ENCODE measurements at places on chromosomes 7 and 10.

DNA sequence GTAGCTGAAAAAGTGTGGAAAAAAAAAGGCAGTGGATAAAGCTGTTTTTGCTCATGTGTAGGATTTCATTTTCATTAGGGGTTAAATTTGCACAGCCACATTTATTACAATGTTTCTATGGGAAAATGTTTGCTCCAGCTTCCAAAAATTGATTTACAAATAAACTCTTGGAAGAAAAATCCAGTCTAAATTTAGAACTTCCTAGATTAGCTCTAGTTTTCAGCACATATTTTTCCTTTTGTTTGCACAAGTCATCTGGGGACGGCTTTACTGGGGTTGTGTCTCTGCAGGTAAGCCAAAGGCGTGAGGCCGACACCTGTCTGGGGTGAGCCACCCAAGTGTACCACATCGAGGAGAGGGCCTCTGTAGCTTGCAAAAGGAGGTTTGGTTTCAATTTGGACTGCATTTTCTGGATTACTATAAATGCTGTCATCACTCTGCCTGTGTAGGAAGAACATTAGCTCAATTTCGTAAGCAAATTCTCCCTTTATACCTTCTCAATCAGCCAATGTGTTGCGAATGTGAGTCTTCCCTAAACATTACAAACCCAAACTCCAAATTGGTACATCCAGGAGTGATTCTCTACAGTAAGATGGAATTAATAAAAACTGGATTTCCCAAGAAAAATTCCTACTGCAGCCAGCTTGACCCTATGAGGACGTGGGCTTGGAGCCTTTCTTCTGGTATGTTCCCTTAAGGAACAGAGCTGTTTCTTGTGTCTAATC, 89.5 kb upstream of the ZNF438 start:
- DNase-seq: no peak

GRCh38 chr10:125982260-125982948, 86.0 kb downstream of the FANK1 start:
- DNase-seq: no peak

GRCh38 chr10:61623161-61623560, 39.6 kb upstream of the CABCOCO1 start:
- DNase-seq: no peak

- no peak for DNase-seq
Observed at GRCh38 chr7:28661826-28662595, 249.7 kb downstream of the CREB5 start.

GRCh38 chr7:151558575-151558974, 38.9 kb upstream of the RHEB start:
- no peak for DNase-seq

DNA sequence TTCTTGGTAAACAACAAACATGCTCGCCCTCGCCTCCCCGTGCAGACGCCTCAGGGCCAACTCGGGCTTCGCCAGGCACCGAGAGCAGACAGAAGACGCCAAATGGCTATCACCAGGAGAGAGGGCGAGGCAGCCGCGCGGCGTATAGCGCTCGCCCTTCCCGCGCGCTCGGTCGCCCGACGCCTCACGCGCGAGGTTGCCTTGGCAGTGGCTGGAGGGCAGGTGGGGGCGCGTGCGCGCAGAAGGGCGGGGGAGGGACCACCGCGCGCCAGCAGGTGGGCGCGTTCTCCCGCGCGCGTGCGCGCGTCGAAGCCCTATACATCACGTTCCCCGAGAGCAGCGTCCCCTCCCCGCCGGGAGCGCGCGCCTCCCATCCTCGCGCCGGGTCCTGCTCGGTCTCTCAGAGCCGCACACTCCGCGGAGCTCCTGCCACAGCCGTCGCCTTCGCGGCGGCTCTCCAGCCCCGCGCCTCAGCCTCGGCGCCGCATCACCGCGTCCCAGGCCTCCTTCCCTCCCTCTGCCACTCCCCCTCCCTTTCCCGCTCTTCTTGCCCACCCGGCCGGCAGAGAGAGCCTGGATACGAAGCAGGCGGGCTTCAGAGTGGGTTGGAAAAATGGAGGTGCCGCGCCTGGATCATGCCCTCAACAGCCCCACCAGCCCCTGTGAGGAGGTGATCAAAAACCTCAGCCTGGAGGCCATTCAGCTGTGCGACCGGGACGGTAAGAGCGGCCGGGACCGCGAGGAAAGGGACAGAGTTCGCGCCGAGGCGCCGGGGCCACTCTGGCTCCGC, at the start of gene PHYHIPL:
PHYHIPL (plus strand) TSS at position 403 of the 790 bp plus-strand sequence; CDS start at position 614, 211 bp downstream.
- no peak for DNase-seq

GRCh38 chr10:6124666-6125065, 35.8 kb downstream of the RBM17 start:
- no peak for DNase-seq

- DNase-seq: no peak
Observed at GRCh38 chr7:40551685-40552576, 417.1 kb downstream of the SUGCT start.

DNA sequence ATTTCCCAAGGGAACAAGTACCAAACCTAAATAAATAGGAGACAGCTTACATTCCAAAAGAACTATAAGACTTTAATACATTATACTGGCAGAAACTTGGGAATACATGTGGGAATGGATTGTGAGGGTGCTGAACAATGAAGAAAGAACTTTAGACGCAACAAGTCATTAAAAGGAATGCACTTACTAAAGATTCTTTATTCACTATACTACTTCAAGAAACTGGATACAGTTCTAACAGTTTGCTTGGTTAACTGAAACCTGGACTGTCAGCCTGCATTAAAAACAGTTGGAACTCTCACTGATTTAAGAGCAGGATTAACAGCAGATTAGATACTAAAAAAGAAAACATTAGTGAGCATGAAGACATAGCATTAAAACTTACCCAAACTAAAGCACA, 12.0 kb downstream of the CACUL1 start:
- no peak for DNase-seq

GRCh38 chr7:20241911-20242261, 24.7 kb upstream of the MACC1 start:
- DNase-seq: no peak

DNA sequence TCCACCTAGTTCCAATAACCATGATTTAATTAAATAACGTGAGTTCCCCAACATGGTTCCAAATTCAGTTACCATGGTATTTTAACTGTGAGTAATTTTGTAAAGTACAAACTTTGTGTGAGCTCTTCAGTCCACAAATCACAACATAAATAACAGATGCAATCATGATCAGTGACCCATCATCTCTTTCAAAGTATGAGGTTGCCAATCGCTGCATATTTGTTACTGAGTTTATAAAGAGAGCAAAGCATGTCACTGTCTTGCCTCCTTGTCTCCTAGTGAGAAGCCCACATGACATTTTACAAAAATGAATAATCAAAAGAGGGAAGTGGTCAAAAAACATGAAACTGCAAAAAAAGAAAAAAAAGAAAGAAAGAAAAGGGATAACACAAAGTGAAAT, 69.1 kb upstream of the PDSS1 start:
- no peak for DNase-seq

- no peak for DNase-seq
Observed at GRCh38 chr7:148084138-148084537, 506.4 kb upstream of the C7orf33 start.

- no peak for DNase-seq
Observed at GRCh38 chr7:46791188-46791587, 790.7 kb downstream of the TNS3 start.

DNA sequence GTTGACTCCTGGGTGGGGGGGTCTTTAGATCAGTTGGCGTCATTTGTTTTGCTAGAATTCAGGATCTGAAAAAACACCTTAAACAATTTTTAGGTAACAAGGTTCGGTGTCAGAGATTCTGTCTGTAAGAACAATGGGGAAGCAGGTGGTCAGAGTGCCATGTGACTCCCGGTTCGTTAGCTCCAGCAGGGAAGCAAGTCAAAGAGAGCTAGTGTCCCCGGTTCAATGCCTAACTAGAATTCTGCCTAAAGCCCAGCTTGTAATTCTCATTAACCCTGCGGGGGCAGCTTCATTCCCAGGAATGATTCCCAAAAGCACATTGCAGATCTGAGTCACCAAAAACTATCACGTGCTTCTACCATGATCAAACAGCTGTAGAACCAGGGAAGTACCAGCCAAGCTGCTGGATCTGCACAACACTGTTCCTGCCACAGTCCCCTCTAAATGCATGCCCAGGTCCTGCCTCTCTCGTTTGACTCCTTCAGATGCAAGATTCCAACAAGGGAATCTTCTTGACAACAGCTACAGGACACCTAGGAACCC, 664.3 kb upstream of the CELF2 start:
- DNase-seq: no peak

DNA sequence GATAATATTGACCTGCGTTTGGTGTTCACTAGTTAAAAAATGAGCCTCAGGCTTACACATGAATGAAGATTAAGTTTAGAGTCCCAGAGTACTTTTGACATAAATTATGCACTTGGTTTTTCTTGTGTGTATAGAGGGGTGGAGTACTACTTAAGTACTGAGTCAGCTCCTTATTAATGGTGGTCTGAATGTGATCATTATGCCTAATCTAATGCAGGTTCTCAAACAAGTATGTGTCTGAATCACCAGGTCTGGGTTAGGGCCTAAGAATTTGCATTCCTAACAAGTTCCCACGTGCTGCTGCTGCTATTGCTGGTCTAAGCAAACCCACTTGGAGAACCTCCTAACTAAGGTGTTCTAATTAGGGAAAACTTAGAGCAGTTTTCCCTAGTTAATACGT, 30.7 kb upstream of the STOX1 start:
- peak; percentile 91 for DNase-seq

GRCh38 chr10:27319752-27320431, 79.3 kb upstream of the ACBD5 start:
- peak; percentile 13 for DNase-seq
